RCC 7860 (cell line): ENCODE measurements at places on chromosomes 2 and 18.
A peak's percentile ranks its signal among the peaks of the same experiment; 100 is the strongest.

- DNase-seq = no peak
These were observed 73.1 kb upstream of the ZNF521 start for GRCh38 chr18:25425024-25425423.

- DNase-seq = no peak
These were observed 397.5 kb downstream of the FIGN start for GRCh38 chr2:163338270-163338669.

- DNase-seq = no peak
These were observed 7.2 kb downstream of the MTHFD2 start for GRCh38 chr2:74205596-74205995.

DNA sequence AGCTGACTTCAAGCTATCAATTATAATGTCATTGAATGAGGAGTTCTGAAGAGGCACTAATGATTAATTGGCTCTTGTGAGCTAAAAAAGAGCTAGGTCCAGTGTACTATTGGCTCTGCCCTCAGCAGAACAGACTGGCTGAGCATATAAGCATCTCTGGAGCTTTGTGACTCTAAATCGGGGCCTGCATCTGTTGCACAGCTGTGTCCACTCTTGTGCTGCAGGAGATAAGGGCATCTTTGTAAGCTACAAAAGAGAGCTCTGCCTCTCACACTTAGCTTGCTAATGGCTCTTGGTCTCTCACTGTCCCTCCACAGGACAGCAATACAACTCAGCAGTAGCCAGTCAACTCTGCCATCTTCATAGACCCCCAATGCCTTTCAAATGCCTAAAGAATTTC is 61.5 kb upstream of the L3MBTL4 start:
- DNase-seq = no peak

DNA sequence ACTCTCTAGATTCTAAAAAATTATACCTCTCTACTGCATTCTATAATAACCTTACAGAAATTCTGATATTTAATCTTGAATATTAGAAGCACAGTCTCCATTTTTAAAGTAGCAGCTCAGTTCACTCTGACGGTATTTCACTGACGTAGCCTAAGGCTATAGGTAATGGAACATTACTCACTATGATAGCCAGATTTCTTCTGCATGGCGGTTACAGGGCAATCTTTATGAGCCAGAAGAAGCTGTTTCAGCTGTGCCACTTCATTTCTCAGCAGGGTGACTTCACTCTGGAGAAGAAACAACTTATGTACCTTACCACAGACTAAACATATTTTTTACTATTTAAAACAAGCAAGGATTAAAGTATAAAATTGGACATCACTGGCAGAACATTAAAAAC is 75.3 kb upstream of the CHN1 start:
- no peak for DNase-seq

DNA sequence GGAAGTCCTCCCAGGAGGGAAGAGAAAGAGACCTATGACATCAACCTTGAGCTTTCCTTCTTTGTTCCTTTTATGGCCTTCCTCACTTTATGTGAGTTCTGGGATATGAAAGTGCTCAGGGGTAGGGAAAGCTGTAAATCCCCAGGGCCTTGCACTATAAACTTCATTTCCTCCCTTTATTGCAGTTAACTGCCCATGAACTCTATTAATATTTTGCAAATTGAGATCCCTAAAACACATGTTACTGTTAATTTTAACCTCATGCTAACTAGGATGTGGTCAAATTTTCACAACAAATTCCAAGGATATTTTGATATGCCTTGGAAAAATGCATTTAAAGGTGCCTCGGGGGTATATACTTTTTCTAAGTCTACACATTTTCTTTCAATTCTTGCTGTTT is 359.9 kb downstream of the OSR1 start:
- no peak for DNase-seq

- no peak for DNase-seq
These were observed 26.7 kb upstream of the ALLC start for GRCh38 chr2:3631161-3631850.

DNA sequence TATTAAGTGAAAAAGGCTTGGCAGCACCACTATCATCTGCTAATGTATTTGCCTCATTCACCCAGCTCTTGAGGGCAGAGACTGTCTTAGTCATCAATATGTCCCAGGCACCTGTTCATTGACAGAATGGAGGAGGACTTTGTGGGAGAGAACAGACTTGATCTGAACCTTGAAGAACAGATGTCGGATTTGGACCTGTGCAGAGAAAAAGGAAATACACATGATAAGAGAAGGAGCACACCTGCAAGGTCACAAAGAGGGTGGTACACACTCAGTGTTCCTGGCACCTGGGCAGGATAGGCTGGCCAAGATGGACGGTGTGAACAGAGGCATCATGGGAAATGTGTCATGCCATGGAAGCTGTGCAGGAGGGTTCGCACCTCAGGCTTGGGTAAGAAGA is 7.4 kb upstream of the MGAT4A start:
- no peak for DNase-seq

DNA sequence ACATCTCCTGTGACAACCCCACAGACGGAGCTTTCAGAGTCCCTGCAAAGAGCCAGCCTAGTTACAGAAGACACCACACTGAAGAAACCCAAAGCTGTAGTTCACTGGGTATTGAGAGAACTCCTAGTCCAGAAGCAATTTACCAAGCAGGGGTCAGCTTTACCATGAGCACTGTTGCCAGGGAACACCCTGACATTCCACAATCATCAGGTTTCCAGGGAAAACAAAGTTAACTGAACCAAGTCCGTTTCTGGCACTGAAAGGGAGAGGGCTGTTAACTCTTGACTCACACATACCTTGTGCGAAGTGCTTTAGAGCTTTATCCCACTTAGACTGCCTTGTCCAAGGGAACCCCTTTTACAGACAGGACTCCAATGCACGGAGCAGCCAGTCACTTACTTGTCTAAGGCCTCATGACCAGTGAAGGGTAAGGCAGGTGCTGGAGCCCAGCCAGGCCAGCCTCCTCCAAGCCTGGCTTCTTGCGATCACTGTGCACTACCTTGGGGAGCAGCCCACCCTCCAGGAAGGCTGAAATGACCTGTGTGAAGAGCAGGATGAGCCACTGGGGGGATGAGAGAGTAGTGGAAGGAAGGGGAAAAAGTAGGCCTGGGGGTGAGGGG is 53.9 kb downstream of the REEP1 start:
- DNase-seq = no peak

GRCh38 chr2:61179701-61180639 is 18.0 kb downstream of the C2orf74 start:
- DNase-seq = no peak

DNA sequence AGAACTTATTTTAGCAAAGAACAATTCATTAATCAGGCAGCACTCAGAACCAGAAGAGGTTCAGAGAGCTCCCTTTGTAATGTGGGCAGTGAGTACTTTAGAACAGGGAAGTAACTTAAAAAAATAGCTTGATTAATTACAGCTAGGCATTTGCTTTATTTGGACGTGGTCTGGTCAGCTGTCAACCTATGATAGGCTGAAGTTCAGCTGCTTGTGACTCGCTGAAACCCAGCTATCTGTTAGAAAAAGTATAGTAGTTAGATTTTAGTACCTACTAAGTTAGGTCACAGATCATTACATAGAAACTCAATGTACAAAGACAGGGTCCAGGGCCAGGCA is 40.0 kb downstream of the PKDCC start:
- no peak for DNase-seq

DNA sequence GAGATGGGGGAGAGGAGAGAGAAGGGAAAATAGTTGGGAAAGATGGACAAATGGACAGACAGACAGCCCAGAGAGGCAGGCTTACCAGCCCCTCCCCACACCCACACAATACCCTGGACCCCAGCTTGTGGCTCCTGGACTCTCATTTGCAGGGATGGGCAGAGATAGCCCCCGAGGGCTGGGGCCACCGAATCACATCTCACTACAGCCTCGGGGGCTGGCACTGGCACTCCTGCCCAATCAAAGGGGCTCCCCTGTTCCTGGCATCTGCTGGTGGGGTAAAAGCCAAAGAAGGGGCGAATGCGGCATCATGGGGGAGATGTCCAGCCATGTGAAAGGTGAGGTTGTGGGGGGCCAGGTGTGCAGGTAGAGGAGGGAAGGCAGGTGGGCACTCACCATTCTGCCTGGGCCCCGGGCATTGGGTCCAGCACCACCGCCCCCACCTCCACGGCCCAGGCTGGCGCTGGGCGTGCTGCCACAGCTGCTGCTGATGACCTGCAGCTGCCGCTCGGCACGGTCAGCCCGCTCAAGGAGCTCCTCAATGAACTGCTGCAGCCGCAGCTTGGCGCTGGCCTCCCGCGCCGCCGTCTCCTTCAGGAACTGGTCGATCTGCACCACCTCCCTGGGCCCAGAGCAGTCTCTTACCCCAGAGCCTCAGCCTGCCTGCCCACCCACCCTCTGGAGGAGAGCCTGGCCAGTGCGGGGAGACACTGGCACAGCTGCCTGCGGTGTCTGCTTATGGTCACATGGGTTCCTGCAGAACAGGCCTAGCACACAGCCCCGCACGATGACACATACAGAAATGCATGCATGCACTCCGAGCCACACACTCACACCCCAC is 18.0 kb downstream of the FBXO41 start:
- no peak for DNase-seq

DNA sequence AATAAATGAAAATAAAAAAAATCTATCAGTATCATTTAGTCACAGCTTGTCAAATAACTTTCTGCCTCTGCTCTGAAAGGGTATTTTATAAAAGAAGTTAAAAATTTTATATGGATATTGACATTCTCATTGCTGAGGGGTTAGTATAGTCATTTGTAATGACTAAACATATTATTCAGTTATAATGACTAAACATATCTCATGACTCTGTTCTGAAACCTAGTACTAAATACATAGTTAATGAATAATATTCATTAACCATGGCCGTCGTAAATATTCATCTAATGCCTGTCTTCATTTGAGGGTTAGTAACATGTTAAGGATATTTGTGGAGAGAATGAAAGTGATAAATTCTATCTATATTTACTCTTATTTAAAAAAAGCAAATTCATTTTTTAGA is 69.1 kb upstream of the MAP4K3 start:
- DNase-seq = peak; percentile 14

DNA sequence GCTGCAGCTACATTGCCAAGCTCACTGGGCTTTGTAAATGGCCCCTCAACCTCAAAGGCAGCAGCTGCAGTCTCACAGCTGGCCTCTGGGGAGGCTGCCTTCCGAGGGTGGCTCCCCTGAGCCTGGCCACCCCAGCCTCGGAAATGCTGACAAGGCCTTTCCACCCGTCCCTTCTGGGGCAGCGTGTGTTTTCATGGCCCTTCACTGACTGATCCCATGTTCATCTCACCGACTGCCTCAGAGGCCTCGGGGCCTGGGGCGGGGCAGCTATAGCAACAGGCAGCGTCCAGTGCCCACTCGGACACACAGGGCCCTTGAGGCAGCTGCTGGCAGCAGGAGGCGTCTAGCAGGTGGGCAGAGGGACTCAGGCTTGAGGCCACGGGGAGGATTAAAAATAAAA is 149.7 kb downstream of the GLI2 start:
- no peak for DNase-seq

GRCh38 chr18:78664848-78665247 is 314.8 kb upstream of the SALL3 start:
- no peak for DNase-seq

DNA sequence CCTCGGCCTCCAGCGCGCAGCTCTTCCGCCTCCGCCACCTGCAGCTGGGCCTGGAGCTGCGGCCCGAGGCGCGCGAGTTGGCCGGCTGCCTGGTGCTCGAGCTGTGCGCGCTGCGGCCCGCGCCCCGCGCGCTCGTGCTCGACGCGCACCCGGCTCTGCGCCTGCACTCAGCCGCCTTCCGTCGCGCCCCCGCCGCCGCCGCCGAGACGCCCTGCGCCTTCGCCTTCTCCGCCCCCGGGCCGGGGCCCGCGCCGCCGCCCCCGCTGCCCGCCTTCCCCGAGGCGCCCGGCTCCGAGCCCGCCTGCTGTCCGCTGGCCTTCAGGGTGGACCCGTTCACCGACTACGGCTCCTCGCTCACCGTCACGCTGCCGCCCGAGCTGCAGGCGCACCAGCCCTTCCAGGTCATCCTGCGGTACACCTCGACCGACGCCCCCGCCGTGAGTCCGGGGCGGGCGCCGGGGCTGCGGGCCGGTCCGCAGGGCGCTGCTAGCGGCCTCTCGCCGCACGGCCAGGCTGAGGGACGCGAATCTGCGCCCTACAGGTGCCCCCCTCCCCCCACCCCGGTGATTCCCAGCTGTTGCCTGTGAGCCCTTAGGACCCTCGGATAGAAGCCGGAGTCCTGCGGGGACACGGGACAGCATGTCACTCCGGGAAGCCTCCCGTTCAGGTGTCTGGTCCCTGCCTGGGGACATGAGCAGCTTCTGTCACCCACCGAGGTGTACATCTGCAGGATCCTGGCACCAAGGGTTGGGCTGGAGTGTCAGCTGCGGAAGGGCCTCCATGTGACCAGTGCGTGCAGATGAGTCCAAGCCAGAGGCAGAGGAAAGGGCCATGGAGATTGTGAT is 616 bp downstream of the RNPEPL1 start:
- peak; percentile 41 for DNase-seq

DNA sequence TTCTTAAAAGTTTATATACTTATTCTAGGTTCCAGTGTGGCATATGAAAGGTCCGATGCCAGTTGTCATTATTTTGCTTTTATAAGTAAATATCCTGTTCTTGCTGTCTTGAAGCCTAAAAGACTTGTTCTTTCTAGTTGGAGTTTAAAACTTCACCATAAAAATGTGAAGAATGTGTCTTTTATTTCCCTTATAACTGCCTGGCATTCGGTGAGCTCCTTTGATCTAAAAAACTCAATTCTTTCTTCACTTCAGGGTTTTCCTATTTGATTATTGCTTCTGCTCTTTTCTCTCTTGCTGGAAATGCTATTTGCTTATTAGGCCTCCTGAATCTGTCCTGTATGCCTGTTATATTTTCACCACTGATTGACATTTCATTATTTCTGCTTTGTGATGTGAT is 51.6 kb downstream of the TSPYL6 start:
- DNase-seq = no peak

GRCh38 chr2:203018181-203018580 is 3.5 kb downstream of the NBEAL1 start:
- DNase-seq = no peak

GRCh38 chr2:152465541-152465940 is 130.6 kb downstream of the FMNL2 start:
- DNase-seq = no peak

GRCh38 chr2:104945866-104946265 is 92.0 kb downstream of the POU3F3 start:
- DNase-seq = no peak

GRCh38 chr2:228401065-228401912 is 219.8 kb upstream of the SPHKAP start:
- DNase-seq = peak; percentile 26

DNA sequence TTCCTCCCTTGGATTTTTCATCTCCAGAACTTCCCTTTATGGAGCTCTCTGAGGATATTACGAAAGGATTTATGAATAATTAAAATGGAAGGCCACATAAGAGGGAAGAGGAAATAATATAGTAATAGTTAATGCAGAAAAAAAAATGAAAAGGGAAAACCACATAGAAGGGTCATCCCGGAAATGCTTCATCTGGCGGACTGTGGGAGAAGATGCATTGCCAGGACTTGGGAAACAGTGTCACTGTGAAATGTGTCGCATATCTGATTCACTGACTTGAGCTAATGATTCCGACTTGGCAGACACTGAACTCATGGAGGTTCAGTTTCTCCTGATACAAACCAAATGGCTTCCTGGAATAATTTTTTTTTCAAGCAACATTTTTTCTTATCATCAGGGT is 129.9 kb upstream of the RMP24 start:
- no peak for DNase-seq
